ENCODE measurements at places on chromosomes 1 and 21.

GRCh38 chr1:221563476-221563921 lies 178.4 kb downstream of the DUSP10 start:
- no peak for DNase-seq

- DNase-seq: no peak
These were observed 403.4 kb downstream of the NTNG1 start for GRCh38 chr1:107544285-107544684.

DNA sequence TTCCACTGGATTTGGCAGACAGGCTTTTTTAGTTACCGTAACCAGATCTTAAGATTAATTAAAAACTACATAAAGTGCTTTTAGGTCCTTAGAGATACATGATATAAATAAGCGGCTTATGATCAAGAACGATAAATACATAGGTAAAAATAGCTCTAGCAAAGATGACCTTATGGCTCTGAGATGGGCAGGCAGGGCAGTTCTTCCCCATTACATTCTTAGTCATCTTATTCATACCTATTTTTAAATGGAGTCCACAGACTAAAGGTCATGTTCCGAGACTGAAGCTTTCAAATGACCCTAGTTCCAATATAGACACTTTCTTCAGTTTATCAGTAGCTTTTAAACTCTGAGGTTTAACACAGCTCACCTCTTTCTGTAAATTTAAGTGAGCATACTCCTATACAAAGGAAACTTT lies 4.3 kb downstream of the MCL1 start:
- DNase-seq: no peak

GRCh38 chr1:153883223-153883622 lies 39.5 kb downstream of the GATAD2B start:
- no peak for DNase-seq

DNA sequence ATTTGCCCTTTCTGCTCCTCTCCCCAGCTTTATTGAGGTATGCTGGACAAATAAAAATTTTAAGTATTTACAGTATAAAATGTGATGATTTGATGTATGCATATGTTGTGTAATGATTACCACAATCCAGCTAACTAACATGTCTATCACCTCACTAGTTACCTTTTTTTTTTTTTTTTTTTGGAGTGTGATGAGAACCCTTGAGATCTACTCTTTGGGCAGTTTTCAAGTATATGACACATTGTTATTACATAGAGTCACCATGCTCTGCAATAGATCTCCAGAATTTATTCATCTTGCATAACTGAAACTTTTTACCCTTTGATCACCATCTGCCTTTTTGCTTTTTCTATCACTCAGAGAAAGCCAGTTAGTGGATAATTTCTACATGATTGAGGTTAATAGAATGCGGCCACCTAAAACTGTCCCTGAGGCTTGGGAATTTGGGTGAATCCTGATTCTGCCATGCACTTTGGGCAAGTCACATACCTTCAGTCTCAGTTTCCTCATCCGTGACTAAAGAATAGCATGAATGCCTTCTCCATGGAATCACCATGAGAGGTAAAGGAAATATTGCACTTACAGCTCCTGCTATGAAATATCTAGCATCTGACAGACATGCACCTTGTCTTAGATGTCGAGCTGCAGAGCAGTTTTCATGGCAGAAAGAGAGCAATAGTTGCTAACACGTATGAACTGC lies 295.2 kb downstream of the DISC1 start:
- DNase-seq: no peak

GRCh38 chr1:201147396-201148015 lies 6.8 kb downstream of the TMEM9 start:
- no peak for DNase-seq

DNA sequence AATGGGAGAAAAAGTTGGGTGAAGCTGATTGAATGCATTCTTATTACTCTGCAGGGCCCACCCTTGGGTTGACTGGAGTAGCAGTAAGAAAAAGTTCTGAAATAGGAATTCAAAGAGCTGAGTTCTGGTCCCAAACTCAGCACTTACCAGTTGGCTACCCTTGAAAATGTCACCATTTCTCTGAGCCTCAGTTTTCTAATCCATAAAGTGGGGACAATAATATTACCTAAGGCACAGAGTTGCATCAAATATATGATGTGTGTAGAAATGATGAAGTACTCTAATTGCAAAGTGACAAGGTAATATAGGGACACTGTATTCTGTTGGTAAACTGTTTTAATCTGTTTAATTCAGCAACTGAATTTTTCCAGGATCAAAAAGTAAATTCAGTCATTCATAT lies 1.2 kb downstream of the LRRC52 start:
- DNase-seq: no peak

DNA sequence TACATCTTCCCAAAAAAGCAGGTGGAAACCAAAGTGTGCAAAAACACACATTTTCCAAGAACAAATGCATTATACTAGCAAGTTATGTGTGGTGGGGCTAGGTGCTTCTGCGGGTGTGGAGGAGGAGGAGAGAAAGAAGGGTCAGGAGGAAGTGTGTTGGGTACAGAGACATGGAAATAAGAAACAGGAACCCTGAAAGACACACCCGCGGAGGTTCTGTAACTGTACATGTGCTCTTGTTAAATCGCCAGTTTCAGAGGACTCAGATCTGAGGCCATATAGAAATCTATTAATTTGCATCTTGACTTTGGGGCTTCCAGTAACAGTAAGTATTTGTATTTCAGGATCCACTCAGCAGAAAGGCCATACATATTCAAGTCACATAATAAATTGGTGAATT lies 30.9 kb downstream of the ERG start:
- no peak for DNase-seq

GRCh38 chr1:19036041-19036812 lies 79.8 kb upstream of the IFFO2 start:
- no peak for DNase-seq

Measured in non-pigmented ciliary epithelial cell (primary cell).